Right atrium auricular region (tissue), 2 donors: ENCODE measurements at places on chromosomes 1 and 21. TPM values are rescaled to one million over a fixed set of nuclear protein-coding genes. Genes with fewer than 3 reads are reported as not detected.

DNA sequence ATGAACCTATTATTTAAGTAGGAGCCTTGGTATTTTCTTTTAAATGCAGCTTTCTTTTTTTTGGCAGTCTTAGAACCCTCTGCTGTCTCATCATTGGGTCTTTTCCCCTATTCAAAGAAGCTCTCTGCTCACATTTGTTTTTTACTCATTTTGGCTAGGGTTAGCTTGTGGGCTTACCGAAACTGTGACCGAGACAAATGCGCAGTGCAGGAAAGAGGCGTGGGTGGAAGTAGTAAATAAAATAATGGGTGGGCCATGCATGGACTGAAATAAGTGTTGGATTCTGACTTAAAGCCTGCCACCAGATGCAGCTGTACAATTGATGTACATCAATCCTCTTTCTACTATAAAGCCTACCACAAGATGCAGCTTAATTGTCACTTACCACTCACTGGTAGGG is 14.7 kb downstream of the XPR1 start:
- DNase-seq: no peak

- no peak for DNase-seq
These were observed 1023.2 kb downstream of the KCNT2 start for GRCh38 chr1:195584870-195585624.

GRCh38 chr21:43932005-43932404 is 67.0 kb downstream of the AGPAT3 start:
- no peak for DNase-seq

GRCh38 chr1:37714689-37715088 is 22.4 kb downstream of the CDCA8 start:
- DNase-seq: no peak

GRCh38 chr1:239084459-239085080 is 301.8 kb upstream of the CHRM3 start:
- no peak for DNase-seq

- DNase-seq: no peak
These were observed 273.8 kb upstream of the SNX7 start for GRCh38 chr1:98387701-98388100.

DNA sequence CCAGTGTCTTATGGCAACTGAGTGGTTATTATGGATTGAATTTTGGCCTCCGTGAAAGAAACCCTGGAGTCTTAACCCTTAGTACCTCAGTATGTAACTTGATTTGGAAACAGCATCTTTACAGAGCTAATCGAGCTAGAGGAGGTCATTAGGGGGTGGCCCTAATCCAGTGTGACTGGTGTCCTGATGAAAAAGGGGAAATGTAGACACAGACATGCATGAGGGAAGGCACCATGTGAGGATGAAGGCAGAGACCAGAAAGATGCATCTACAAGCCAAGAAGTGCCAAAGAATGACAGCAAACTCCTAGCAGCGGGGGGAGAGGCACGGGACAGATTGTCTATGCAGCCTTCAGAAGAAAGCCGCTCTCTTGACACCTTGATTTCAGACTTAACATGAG is 14.7 kb downstream of the DOP1B start:
- DNase-seq: no peak

DNA sequence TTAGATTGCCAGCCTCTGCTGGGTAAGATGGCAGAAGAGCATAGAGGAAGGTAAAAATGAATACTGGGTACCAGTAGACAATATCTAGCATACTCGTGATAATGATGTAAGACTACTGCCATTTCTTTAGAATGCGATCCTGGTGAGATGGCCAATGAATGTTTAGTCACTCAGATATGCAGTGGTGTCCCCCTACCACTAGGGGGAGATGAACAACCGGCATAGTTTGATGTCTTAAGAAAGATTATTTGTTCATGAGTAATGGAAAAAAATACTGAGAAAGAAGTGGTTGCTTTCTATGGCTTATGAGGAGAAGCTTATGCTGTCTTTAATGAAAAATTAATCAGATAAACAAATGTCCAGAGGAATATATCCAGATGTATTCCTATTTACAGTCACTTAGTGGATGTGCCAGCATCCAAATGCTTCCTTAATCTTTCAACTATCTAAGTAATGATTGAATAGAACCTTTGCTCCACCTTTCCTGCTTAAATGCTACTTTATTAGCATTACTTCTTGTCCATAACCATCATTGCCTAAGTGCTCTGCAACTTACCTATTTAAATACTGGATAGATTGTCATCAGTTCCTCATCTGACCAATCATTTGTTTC is 256.6 kb downstream of the ST6GALNAC3 start:
- DNase-seq: no peak

DNA sequence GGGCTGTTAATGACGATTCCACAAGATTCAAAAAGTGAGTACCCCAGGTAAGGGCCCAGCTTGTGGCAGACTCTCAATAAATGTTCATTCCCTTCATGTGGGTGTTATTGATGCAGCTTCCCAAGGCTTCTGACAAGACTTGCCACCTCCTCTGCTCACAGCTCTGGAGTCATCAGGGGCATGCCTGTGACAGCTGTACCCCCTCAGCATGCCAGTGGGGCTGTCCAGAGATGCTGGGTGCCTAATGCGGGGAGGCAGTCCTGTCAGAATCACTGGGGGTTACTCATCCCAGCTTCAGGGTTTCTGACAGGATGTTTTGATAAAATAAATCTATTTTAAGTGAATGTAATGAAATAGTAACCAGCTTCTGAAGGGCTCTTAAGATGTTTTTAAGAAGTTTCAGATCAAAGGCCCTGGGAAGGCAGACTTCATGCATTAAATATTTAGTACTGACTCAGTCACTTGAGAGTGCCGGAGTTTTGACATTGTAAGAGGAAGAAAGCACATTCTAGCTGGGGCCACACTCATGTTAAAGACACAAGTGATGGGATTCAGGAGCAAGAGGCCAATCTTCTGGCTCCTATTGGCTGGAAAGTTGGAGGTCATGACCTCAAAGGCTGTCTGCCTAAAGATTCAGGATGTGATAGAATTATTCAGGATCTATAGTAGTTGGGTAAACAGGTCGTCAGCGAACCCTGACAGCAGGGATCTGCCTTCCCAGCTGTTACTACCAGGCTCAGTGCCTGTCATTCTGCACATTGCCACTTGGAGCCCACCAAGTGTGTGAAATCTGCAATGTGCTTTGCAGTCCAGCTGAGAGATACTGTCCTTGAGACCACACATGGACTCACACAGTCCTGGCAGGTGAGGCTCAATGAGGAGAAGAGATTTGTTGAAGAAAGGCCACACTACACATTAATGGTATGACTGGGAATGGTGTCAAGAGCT is 239.6 kb upstream of the BEND5 start:
- DNase-seq: no peak

DNA sequence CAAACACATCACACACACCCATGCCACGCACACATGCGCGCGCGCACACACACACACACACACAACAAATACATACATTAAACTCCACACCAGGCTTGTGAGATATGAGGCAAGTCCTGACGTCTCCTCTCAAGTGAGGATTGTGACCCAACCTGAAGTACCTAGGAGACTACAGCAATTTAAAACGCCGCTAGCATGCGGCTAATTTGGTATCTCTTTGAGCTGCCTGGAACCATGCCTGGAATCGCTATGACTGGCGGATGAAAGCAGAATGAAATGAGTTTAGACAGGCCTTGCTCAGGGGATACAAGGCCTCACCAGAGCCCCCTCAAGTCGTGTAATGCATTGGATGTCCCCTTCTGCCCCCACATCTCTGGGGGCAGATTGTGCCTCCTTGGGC is 1.6 kb upstream of the RAB7B start:
- DNase-seq: peak; percentile 48

- peak; percentile 21 for DNase-seq
These were observed 23.6 kb downstream of the VANGL2 start for GRCh38 chr1:160423966-160424365.

GRCh38 chr1:26388791-26389445 is 16.4 kb upstream of the ZNF683 start:
- no peak for DNase-seq

GRCh38 chr1:194289569-194290266 is 1103.3 kb upstream of the B3GALT2 start:
- DNase-seq: no peak

- DNase-seq: no peak
These were observed 377.4 kb upstream of the RUNX1 start for GRCh38 chr21:35426469-35426868.

DNA sequence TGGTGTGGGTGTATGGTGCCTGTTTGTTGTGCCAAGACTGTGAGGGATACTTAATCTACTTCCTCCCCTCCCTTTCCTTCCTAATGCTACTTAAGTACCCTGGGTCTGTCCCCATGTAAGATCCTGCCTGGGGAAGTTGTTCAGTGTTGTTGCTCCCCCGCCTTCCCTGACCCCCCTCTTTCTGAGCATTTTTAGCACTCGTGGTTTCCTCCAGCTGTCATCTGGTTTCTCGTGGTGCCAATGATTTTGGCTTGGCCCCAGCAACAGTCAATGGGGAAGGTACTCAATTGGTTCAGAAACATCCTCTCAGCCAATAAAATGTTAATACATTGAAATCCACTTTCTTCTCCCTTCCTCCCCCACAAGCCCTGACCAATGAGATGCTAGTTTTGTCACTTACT is 8.0 kb upstream of the B4GALT3 start:
- DNase-seq: peak; percentile 89

- no peak for DNase-seq
These were observed 13.4 kb downstream of the ADORA1 start for GRCh38 chr1:203140743-203141520.

GRCh38 chr1:81228926-81229325 is 571.8 kb upstream of the ADGRL2 start:
- DNase-seq: no peak

GRCh38 chr1:3978990-3979325 is 78.9 kb upstream of the C1orf174 start:
- DNase-seq: no peak

GRCh38 chr1:98268316-98268715 is 347.5 kb upstream of the DPYD start:
- DNase-seq: no peak

- DNase-seq: no peak
These were observed 3.4 kb upstream of the ECE1 start for GRCh38 chr1:21293537-21294265.

DNA sequence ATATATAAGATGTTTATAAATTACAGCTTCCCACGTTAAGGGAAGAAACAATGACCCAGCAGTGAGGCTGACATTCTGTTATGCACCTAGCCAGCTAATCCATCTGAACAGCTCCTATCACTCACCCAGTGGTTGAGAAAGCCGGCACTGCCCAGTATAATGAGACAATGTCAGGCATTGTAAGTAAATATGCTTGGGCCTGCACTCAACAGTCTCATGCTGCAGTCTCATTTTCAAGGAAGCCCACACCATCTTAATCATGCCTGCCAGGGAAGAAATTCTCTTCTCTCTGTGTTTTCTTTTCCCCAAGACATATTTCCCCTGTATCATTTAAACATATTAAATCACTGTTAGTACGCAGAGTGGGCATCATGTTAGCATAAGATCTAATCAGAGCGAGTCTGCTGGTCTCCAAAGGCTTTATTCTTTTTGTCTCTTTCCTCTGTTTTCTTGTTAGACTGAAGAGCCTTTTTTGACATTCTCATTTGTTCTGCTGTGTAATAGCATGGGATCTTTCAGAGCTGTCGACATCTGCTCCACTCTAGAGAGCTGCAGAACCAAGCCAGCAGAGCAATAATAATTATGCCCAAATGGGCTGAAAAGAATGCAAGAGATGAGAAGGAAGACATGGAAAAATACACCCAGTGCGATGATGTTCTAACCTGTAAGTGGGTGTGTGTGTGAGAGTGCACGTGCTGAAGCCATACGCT is 67.6 kb upstream of the SLC22A15 start:
- no peak for DNase-seq

- no peak for DNase-seq
These were observed 29.5 kb downstream of the LPGAT1 start for GRCh38 chr1:211800925-211801607.

Gene ADCY10
- total RNA-seq: not detected

Gene TMEM82
- not detected for total RNA-seq

Gene FTCD
- 0.24 TPM for total RNA-seq

Gene SYCP1
- not detected for total RNA-seq

Gene B3GALT2
- total RNA-seq: 27.9 TPM

Gene GBP5
- 1.0 TPM for total RNA-seq

Gene ABCA4
- total RNA-seq: not detected

Gene CRNN
- total RNA-seq: not detected

Gene IPO13
- 28.1 TPM for total RNA-seq

Gene PRRX1
- total RNA-seq: 55.1 TPM

Gene GPR37L1
- not detected for total RNA-seq

Gene CLDN14
- total RNA-seq: not detected

Gene SPRR3
- not detected for total RNA-seq

Gene S1PR1
- total RNA-seq: 92.2 TPM

Gene MIS18A
- total RNA-seq: 2.5 TPM

Gene RHEX
- not detected for total RNA-seq
